ENCODE measurements at places on chromosomes 16 and 17.
A peak's percentile ranks its signal among the peaks of the same experiment; 100 is the strongest.

DNA sequence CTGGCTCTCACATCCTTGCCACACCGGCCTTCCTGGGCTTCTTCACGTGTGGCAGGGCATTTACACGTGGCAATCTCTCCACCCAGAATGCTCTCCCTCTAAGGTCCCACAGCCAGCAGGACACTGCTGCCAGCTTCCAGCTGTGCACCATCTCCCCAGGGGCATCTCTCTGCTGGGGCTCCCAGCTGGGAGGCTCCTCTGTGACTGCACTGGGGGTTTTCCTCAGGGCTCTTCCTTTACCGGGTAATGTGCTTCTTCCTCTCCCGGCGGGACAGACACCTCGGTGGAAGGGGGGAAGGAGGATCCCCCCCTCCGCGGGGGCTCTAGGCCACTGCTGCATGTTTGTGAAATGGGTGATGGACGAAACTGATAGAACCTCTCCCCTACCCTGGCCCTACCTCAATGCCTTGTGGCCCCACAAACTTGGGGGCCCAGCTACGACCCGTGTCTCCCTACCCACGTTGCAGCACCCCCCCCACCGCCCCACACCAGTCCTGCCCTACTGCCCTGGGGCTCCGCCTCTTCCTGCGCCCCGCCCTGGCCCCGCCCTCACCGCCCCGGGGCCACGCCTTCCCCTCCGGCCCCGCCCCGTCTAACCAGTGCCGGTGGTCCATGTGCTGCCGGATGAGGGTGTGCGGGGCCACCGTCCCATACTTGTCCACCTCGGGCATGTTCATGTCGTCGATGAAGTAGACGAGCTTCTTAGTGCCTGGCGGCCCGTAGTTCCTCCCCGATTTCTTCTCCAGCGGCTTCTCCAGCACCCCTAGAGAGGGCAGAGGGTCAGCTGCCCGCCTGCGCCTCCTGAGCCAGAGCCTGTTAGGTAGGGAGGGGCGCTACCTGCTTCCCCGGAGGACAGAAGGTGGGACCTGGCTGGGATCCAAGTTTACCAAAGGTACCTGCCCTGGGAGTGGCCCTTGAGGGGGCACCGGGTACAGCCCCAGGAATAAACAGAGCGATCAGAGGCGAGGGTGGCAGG lies 92.6 kb downstream of the DNAH17 start:
- DNase-seq = no peak

DNA sequence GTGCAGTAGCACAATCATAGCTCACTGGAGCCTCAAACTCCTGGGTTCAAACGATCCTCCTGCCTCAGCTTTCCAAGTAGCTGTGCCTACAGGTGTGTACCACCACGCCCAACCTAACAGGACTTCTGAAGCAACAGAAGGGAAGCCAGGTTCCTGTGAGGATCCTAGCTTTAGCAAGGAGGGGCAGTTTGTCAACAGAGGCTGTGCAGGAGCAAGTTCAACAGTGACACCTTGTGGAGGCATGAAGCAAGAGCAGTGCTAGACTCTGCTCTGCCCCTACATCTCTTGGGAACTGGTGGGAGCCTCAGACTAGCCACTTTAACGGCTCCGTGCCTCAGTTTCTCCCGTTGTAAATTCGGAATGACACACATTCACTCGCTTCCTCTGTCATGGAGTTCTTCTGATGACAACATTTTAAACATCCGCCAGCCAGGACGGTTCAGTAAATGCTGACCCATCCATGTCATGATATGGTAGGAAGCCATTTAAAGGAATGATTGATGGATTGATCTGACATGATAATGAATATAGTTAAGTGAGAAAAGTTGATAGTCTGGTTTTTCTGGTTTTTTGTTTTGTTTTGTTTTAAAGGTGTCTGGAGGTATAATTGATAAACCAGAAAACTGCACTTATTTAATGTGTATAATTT lies 218.7 kb downstream of the MRTFB start:
- DNase-seq = no peak

DNA sequence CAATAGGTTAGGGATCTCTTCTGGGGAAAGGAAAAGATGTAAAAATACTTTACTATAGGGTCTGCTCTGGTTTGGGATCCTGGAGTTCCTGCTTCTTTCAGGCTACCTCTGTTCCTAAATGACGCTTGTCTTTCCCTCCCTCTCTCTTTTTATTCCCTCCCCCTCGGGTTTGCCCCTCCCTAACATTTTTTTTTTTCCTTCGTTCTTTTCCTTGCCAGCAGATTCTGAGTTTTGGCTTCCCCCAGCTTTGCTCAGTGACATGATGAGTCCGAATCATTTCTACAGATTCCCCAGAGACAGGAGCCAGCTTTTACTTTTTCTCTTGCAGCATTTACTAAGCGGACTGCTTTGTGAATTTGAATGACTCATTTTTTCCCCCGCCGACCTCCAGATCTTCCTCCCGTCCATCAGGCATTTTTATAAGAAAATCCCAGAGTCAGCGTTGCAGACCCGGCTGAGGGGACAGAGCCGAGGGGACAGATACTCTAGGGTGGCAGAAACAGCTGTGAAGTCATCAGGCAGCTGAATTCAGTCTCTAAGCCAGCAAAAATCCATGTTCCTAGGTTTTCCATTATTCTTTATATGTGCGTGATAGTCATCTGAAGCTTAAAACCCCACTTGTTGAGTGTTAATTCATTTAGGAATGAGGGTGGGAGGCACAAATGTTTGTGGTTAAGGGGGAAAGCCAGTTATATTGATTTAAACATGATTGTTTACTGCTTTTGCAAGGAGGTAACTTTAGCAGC lies at the start of gene TMEM100:
TSS of gene TMEM100 (minus strand) at position 123 of the 746 bp plus-strand sequence. CDS start 1,794 bp downstream, outside the sequence.
- DNase-seq = no peak

GRCh38 chr16:69924777-69925191 lies 26.4 kb upstream of the CLEC18A start:
- no peak for DNase-seq

- no peak for DNase-seq
These were observed 15.6 kb downstream of the BEAN1 start for GRCh38 chr16:66442502-66443268.

DNA sequence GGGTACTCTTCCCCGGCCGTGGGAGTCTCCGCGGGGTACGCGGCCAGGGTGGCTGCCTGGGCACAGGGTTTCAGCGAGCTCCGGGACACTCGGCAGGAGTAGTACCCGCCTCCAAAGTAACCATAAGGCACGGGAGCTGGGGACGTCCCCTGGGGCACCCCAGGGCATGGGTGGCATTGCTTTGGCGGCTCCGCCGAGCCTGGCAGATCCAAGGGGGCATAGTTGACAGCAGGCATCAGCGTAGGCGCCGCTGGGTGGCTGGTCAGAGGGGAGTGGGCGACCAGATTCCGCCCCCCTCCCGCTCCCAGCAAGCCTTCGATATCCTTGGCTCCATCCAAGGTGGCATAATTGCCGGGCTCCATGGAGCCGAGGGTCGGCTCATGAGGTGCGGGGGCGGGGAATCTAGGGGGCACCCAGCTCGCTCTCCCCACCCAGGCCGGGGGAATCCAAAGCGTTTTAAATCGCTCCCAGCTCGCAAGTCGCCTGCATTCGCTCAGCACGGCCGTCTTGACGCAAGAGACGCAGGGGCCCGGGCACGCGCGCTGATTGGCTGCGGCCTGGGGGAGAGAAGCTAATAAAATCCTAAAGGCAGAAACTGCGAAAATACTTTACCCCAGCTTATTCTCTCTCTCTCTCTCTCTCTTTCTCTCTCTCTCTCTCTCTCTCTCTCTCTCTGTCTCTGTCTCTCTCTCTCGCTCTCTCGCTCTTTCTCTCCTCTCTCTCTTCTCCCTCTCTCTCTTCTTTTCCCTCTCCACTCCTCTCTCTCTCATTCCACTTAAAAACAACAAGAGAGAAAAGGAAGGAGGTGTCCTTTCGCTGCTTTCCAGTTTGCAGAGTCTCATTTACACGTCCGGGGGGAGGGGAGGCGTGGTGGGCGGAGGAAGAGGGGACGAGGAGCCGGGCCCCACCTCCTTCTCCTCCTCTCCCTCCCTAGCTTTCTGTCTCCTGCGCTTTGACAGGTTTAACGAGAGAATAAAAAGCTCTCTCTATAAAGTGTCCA lies at the start of gene HOXB13:
TSS of gene HOXB13 (minus strand) at position 519 of the 1,000 bp plus-strand sequence. CDS start at position 362, 157 bp downstream.
- DNase-seq = no peak

- DNase-seq = no peak
These were observed 142.4 kb upstream of the MYOCD start for GRCh38 chr17:12523244-12523643.

- DNase-seq = no peak
These were observed 3.3 kb downstream of the UBTF start for GRCh38 chr17:44216173-44216572.

DNA sequence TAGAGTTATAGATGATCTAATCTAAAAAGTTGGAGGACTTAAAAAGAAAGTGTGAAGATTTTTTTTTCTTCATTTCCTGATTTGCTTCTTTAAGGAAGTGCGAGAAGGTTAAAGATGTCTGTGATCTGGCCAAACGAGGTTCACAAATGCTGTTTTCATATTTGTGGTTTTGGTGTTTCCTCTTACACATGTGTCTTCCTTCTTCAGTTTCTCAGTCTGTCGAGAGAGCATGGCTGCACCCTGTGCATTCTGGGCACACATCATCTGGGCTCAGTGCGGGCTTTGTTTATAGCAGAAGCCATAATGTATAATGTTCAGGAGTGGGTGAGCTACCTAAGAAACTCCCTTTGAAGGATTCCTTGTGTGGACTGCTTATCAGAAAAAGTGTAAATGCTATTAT lies 260.4 kb upstream of the TBX2 start:
- no peak for DNase-seq

GRCh38 chr17:43578404-43578698 lies 32.2 kb upstream of the ETV4 start:
- no peak for DNase-seq

DNA sequence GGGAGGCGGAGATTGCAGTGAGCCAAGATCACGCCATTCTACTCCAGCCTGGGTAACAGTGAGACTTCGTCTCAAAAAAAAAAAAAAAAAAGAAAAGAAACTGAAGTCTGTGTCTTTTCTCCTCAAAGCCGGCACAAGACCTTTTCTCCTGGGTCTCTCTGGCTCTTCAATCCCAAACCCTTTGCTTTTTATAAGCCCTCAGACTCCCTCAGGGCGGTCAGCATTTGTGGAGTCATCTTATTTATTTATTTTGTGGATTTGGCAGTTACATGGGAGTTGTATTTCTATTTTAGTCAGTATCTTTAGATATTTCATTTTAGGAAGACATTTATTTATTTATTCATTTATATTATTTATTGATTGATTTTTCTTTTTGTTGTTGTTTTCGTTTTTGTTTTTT lies 57.7 kb upstream of the MAP3K14 start:
- DNase-seq = no peak

GRCh38 chr16:10950393-10950792 lies 6.0 kb downstream of the CLEC16A start:
- no peak for DNase-seq

DNA sequence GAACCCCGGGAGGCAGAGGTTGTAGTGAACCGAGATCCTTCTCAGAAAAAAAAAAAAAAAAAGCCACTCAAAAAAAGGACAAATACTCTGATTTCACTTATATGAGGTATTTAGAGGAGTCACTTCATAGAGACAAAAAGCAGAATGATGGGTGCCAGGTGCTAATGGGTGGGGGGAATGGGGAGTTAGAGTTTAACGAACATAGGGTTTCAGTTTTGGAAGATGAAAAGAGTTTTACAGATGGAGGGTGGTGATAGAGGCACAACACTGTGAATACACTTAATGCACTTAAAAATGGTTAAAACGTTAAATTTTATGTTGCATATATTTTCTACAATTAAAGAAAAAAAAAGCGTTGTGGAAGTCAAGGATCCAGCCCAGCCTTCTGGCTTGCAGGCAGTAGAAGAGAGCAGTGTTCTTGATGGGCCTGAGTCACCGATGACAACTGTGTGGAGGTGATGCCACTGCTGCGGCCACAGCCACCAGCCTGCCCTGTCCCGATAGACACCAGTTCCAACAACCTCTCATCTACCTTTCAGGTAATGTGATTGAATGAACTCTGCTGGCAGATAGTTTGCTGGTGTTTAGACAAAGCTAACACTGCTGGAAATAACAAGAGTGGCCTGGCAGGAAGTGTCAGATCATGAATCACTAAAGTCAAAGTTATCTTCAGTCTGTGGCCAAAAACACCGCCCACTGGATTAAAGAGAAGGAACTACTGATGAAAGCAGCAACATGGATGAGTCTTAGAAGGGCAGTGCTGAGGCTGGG lies 49.9 kb upstream of the COX10 start:
- peak; percentile 78 for DNase-seq

DNA sequence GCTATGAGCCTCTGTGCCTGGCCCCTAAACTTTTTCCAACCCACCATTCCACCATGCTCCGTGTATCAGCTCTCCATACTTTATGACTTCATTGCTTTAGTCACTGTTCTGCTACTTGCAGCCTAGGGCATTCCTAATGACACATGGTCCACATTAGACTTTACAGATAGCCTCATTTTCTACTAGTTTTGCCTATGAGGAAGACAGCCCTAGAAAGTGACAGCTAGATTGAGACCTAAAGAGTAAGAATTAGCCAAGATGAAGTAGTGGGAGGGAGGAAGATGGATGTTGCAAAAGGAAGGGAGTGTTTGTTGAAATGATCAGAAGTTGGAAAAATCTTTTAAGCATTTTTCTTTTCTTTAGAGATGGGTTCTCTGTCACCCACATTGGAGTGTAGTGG lies 11.0 kb downstream of the C16orf54 start:
- DNase-seq = no peak

DNA sequence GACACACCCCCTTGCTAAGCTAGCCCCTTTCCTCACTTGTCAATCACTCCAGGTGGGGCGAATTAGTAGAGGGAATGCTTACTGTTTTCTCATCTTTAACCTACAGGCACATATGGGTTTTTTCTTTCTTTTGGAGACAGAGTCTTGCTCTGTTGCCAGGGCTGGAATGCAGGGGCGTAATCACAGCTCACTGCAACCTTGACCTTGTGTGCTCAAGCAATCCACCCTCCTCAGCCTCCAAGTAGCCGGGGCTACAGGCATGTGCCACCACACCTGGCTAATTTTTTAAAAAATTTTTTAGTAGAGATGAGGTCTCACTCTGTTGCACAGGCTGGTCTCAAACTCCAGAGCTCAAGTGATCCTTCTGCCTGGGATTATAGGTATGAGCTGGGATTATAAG lies 38.7 kb upstream of the RHBDL3 start:
- no peak for DNase-seq

- DNase-seq = no peak
These were observed 21.8 kb downstream of the CDH8 start for GRCh38 chr16:62014319-62014923.

DNA sequence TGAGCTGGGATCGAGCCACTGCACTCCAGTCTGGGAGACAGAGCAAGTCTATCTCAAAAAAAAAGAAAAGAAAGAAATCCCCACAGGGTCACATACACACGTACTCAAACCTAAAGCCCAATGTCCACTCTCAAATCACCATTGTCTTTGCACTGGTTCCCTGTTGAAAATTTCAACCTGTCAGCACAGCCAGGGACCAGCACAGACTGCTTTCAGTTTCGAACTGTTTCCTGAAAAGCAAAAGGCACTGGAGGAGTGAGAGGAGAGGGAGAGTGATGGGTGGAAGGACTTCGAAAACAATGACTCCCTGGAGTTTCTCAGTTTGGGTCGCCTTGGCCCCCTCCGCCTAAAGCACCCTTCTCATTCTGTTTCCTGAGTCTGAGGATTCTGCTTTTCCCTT lies 9.0 kb upstream of the CD300C start:
- no peak for DNase-seq

- DNase-seq = peak; percentile 90
These were observed 56.9 kb upstream of the BRD7 start for GRCh38 chr16:50425648-50426047.

GRCh38 chr16:4688674-4689045 lies 4.7 kb upstream of the NUDT16L1 start:
- DNase-seq = no peak

- DNase-seq = no peak
These were observed 816 bp downstream of the HSBP1 start for GRCh38 chr16:83808573-83809014.

GRCh38 chr16:16143931-16144330 lies 79.4 kb downstream of the ABCC6 start:
- DNase-seq = no peak

All from esophagus muscularis mucosa (tissue), 4 donors.